ENCODE measurements at places on chromosomes 4 and X.

GRCh38 chr4:145177511-145177905, 2.9 kb downstream of the OTUD4 start:
- H3K4me1 ChIP-seq, result peaks cover 8% of the 10 kb centered on the region
- H3K36me3 ChIP-seq, result no peaks in the 10 kb centered on the region
- peak overlapping the region; percentile 98 for H3K4me3 ChIP-seq
- H3K27ac ChIP-seq, result peak overlapping the region; percentile 99
- DNase-seq, result no peak

- H3K4me1 ChIP-seq, result no peaks in the 10 kb centered on the region
- H3K4me3 ChIP-seq, result no peak overlapping the region
- DNase-seq, result no peak
- H3K27ac ChIP-seq, result no peak overlapping the region
- H3K27me3 ChIP-seq, result no peaks in the 10 kb centered on the region
- H3K36me3 ChIP-seq, result no peaks in the 10 kb centered on the region
Measured at GRCh38 chr4:173056271-173056670, 112.3 kb upstream of the GALNT7 start.

GRCh38 chr4:151459375-151459774, 50.4 kb downstream of the FHIP1A start:
- H3K27ac ChIP-seq, result no peak overlapping the region
- no peaks in the 10 kb centered on the region for H3K4me1 ChIP-seq
- H3K36me3 ChIP-seq, result no peaks in the 10 kb centered on the region
- no peak for DNase-seq

- DNase-seq, result no peak
- H3K27ac ChIP-seq, result no peak overlapping the region
- H3K4me1 ChIP-seq, result no peaks in the 10 kb centered on the region
Measured at GRCh38 chr4:124682384-124682783, 30.1 kb downstream of the ANKRD50 start.
